ENCODE measurements at places on chromosomes 4 and X.

DNA sequence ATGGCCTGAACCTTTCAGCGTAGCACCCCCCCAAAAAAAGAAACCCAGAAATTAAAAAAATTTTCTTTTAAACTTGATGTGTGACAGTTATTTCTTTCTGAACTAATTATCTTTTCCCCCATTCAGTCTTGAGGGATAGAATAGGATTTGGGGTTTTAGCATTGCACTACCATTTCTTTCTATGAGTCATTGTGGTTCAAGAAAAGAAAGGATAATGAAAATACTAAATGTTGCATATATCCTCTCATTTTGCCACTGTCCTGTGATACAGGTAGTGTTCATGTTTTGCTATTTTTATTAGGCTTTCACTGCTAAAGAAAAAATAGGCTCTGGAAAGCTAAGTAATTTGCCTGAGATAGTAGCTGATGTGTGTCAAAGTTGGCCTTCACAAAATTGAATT is 39.4 kb upstream of the DCK start:
- DNase-seq: no peak

DNA sequence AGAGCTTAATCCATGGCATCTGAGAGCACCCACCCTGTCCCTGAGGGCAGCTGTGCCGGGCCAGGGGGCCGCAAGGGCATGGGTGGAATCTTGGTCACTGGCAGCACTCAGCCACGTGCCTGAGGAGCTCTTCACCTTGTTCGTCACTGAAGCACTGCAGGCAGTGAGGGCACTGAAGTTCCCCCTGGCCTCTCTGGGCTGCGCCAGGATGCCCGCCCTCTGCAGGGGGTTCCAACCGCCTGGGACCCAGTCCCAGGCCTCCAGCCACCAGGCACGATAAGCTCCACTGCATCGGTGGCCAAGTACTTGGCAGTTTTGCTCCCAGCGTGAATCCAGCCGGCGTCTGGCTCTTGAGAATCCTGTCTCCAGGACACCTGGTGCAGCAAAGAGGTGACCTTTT is 96.4 kb upstream of the MED14 start:
- DNase-seq: no peak

GRCh38 chr4:122403861-122404260 is 25.1 kb downstream of the ADAD1 start:
- DNase-seq: no peak

DNA sequence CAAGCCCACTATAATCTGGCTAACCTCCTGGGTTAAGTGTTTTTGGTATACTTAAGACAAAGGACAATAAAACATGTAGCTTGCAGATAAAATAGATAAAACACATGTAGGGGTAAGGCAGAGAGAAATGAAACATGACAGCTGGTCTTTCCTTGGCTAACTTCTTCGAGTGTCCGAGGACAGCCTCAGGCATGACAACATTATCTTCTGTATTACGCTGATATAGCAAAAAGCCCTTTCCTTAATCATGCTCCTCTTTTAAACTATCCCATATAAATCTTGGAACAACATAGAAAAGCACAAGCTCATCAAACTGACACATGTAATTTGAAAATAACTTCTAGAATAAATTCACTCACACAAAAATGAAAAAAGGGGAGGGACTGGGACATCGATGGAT is 91.1 kb downstream of the SEL1L3 start:
- DNase-seq: no peak

GRCh38 chr4:158442736-158443135 is 78.9 kb upstream of the RXFP1 start:
- no peak for DNase-seq

GRCh38 chr4:77449171-77449570 is 156.4 kb upstream of the CXCL13 start:
- no peak for DNase-seq

GRCh38 chr4:142548491-142548890 is 297.6 kb downstream of the INPP4B start:
- DNase-seq: no peak

Measured in activated naive CD8-positive, alpha-beta T cell treated with anti-CD3 and anti-CD28 coated beads, Interleukin-2, amount 50 U/mL, for 16 hours (primary cell).